ENCODE measurements at places on chromosomes 5 and 9. TPM values are rescaled to one million over a fixed set of nuclear protein-coding genes. Genes with fewer than 3 reads are reported as not detected.

Gene PCDHGB2
- total RNA-seq, result 0.08 TPM

Gene EIF4E1B
- not detected for total RNA-seq

Gene SPEF2
- 1.8 TPM for total RNA-seq

Gene SPOCK1
- total RNA-seq, result 15.8 TPM

Gene SAXO1
- total RNA-seq, result not detected

Gene RRAGA
- total RNA-seq, result 134 TPM

Gene PAXX
- total RNA-seq, result 79.7 TPM

Gene LCN15
- total RNA-seq, result not detected
